Stimulated activated CD8-positive, alpha-beta memory T cell treated with anti-CD3 and anti-CD28 coated beads, Interleukin-7, amount 100 ng/mL, for 1 hour (primary cell): ENCODE measurements at places on chromosomes 5 and 9.

GRCh38 chr9:137055385-137056364 is 1.8 kb upstream of the ENTPD2 start:
- DNase-seq: no peak

DNA sequence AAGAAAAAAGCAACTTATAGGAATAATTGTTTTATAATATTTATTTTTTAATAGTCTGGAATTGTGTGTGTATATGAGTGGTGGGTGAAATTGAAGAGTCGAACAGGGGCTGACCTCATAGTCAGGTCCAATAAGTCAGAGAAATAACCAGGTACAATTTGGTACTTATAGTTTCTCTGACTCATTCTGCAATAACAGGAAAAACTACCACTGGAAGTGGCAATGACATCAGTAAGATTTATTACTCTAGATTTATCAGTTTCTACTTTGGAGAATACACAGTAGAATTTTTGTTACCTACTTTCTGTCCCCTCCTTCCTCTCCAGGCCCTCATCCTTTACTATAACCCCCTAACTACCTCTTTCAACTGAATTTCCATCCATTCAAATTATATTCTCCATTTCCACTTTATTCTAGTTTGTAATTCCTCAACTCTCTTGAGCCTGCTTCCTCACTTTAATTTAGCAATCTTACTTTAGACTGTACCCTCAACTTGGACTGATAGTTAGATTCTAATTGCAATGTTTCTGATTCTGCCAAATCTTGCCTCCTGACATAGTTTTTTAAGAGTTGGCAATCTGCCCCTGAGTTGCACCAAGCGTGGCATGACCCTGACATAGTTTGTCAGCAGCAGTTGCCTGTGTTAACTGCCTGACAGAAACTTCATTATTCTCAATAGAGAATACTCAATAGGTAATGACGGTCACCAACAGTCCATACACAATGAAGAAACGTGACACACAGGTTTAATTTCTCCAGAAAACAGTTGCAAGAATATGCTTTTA is 475.3 kb upstream of the RIOK2 start:
- no peak for DNase-seq

GRCh38 chr9:37914154-37914551 is 10.2 kb upstream of the SLC25A51 start:
- DNase-seq: no peak

DNA sequence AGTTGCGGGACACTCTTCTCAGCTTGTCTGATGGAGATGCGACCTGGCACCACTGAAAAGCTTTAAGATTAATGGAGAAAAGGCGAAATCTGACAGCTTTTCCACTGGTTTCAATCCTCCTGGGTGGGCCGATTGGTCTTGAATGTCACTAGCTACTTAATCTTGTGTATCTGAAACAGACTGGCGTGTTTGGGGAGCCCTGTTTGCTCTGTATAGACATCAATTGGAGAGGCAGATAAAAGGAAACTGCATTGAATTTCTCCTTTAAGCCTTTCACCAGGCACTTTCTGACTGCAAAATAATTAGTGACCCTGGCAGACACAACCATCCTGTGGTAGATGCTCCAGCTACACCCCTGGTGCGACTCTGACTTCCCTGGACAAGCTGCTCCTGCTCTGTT is 224.2 kb downstream of the NDUFS4 start:
- DNase-seq: no peak

DNA sequence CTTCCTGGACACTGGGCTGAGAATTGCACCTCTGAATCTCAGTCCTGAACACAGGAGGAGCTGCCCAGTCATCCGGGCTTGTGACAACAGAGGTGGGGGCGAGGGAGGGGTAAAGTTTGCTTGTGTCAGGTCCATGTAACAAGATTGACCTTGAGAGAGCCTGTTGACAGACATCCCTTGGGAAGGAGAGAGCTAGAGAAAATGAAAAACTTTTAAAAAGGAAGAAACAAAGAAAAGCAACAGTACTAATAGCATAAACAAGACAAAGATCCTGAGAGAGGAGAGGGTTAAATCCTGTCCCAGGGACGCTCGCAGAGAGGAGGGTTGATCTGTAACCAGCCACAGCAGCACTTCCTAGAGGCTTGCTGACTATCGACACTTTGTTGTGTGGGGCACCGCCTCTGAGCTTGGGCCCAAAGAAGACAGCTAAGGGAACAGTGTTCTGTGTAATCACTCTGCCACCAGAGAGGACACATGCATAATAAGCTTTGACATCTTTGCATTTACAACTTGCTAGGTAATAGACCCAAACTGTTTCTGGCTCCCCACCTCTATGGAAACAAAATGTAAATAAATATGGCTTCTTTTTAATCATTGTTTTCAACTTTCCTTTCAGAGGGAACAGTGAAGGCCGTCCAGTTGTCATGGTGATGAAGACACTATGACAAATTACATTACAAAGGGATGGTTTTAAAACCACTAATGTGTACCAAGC is 363.7 kb downstream of the CSNK1G3 start:
- no peak for DNase-seq

GRCh38 chr9:101445353-101446029 is 9.9 kb upstream of the ALDOB start:
- DNase-seq: no peak

DNA sequence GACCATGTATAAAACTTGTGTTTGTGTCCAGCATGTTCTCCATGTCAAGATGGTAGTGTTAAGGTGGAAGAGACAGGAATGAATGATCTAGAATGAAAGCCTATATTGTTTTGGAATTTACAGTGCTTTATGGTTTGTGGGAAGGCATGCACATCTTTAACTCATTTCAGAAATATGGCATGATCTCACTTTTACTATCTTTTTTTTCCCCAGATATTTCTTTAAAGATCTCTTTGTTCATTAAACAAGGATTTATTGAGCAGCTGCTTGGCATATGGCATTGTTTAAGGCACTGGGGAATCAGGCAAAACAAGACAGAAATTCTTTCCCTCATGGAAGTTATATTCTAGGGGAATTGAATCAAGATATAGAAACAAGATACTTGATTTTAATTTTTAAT is 51.7 kb downstream of the SLC12A2 start:
- no peak for DNase-seq

DNA sequence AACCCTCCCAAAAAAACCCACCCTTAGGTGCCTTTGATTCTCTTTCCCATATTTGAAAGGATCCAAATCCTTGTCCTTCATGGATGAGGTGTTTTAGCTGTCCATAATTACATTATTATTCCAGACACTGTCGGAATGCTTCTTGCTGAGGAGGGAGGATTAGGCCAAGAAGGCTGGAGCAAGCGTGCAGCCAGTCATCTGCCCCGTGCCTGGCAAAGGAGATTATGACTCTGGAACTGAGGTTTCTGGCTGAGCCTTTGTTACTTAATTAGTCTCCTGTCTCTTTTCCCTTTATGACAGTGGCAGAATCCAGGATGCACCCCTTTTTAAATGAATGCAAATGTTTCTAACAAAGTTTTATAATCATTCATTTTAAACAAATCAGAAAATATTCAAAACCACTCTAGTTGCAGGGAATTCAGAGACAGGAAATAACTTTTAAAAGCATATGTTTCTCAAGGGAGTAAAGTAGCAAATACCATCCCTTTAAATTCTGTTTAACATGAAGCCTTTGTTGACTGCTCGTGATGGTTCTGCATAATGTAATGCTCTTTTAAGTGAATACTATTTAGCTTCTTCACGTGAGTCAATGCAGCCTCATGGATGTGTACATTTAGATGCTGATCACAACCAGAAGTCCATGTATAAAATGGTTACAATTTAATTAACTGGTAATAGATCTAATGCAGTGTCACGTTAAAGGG is 69.8 kb downstream of the GALNT10 start:
- DNase-seq: no peak
